C1 segment of cervical spinal cord (tissue), 14 donors: ENCODE measurements at places on chromosomes 4 and X.

GRCh38 chr4:164304861-164305260, 449.1 kb upstream of the SMIM31 start:
- no peak for DNase-seq

GRCh38 chrX:75603833-75604232, 81.0 kb upstream of the ZDHHC15 start:
- DNase-seq: no peak

GRCh38 chr4:24489870-24490269, 94.5 kb downstream of the DHX15 start:
- DNase-seq: no peak

- DNase-seq: no peak
Observed at GRCh38 chr4:173432430-173432829, 33.5 kb upstream of the SCRG1 start.

- no peak for DNase-seq
Observed at GRCh38 chr4:77819404-77819842, 255 bp upstream of the CNOT6L start.

GRCh38 chrX:6026980-6027379, 201.7 kb downstream of the NLGN4X start:
- no peak for DNase-seq

GRCh38 chr4:98514741-98515469, 143.5 kb downstream of the TSPAN5 start:
- DNase-seq: no peak

DNA sequence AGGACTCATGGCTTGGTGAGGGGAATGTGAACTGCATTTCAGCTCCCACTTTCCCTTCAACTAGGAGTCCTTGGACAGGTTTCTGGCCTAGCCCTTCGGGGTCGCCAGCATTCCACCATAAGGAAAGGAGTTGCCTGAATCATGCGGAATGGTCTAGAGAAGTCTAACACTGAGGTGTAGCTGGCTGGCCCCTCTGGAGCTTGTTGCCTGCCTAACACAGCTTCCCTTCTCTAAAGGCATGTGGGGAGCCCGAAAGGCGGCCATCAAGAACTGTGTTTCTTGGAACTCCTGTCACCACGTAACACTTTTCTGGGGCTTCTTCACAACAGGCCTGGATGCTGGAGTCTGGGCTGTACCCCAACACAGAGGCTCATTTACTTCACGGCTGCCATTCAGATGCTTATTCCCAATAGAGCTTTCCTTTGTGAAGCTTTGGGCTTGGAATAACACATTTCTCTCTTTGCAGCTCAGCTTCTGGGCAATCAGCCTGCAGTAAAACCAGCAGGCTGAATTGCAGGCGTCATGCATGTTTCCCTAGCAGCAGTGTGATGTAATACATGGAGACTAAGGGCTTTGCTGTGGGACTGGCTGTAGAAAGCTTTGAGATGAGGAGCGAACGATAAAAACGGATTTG, 5.4 kb downstream of the GABRQ start:
- peak; percentile 15 for DNase-seq

DNA sequence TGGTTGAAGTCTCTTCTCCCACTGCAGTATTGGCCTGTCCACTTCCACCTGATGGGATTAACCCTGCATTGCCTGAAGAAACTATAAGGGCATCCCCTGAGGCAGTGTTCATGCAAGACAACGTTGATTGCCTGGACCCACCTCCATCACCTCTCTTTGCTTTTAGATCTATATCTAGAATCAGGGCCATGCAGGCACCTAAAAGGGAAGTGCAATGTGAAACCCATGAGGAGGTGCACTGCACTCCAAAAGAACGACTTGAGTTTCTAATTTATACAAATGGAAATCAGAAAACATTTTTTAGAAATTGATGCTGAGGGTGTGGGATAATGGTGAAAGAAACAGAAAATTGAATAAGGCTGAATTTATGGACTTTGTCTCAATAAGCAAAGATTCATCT, 694.4 kb downstream of the TRAM1L1 start:
- DNase-seq: no peak

DNA sequence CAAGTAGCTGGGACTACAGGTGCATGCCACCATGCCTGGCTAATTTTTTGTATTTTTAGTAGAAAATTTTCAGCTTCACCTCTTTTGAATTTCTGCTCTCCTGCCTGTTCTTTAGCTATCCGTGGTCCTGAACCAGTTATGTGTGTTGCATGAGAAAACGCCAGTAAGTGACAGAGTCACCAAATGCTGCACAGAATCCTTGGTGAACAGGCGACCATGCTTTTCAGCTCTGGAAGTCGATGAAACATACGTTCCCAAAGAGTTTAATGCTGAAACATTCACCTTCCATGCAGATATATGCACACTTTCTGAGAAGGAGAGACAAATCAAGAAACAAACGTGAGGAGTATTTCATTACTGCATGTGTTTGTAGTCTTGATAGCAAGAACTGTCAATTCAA, 13.9 kb downstream of the ALB start:
- no peak for DNase-seq

GRCh38 chr4:185885604-185886003, 73.6 kb upstream of the SORBS2 start:
- DNase-seq: no peak

- no peak for DNase-seq
Observed at GRCh38 chr4:89000844-89001360, 56.1 kb downstream of the FAM13A start.

GRCh38 chr4:84894621-84895020, 71.9 kb downstream of the WDFY3 start:
- DNase-seq: no peak

GRCh38 chr4:180156684-180157083, 2086.5 kb upstream of the TENM3 start:
- no peak for DNase-seq

- no peak for DNase-seq
Observed at GRCh38 chr4:1826531-1827350, 29.2 kb downstream of the LETM1 start.

GRCh38 chr4:141638230-141638629, 1.8 kb downstream of the IL15 start:
- no peak for DNase-seq

DNA sequence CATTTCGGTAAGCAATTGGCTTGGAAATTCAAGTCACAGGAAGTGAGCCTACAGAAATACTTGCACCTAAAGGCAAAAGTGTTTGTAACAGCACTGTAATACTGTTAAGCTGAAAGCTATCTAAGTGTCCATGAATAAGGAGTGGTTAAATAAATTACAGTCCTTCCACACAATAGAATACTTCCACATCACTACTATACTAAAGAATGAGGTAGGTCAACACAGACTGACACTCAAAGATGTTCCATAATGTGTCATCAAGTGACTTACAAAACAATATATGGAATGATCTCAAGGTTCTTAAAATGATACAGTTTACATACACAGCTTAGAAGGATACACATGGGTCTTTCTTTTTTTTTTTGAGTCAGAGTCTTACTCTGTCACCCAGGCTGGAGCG, 27.0 kb downstream of the SLC10A6 start:
- no peak for DNase-seq

- DNase-seq: no peak
Observed at GRCh38 chrX:38917954-38918353, 116.7 kb downstream of the MID1IP1 start.

GRCh38 chrX:103446665-103447302, 70.4 kb downstream of the BEX3 start:
- no peak for DNase-seq

GRCh38 chr4:71095545-71095944, 102.1 kb downstream of the DCK start:
- DNase-seq: no peak

- DNase-seq: no peak
Observed at GRCh38 chrX:18620349-18620748, 51.6 kb downstream of the RS1 start.

- no peak for DNase-seq
Observed at GRCh38 chr4:78675325-78675724, 100.8 kb upstream of the BMP2K start.

DNA sequence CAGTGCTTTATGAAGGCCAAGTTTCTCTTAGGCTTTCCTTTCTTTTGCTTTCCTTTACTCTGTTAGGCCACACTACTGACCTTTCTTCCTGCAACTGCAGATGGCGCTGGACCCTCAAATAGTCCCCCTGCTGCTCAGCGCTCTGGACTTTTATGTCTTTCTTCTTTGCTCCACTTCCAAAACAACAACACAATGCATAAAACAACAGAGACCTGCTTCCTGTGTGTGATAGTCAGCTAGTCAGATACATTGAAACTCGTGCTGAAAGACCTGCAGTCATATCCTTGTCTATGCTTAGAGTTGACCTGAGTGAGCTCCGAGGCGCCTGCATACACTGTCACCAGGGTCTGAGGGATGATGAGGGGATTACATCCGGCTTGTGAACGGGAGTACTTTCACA, 108.9 kb upstream of the TEX13D start:
- no peak for DNase-seq

GRCh38 chr4:26459756-26460530, 30.3 kb downstream of the CCKAR start:
- no peak for DNase-seq

DNA sequence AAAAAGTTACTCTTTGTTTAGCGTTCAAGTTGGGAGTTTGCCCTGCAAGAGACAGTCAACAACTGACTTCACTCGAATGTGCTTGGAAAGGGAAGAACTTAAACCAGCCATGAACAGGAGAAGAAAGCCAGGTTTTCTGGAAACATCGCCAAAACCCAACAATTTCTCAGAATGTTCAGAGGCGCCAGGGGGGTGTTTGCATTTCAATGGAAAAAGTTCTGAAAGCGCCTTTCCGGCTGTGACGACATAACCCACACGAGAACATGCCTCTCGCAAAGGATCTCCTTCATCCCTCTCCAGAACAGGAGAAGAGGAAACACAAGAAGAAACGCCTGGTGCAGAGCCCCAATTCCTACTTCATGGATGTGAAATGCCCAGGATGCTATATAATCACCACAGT, 78.1 kb upstream of the ADGRA3 start:
- no peak for DNase-seq

- DNase-seq: no peak
Observed at GRCh38 chr4:89539797-89540711, 232.5 kb upstream of the GPRIN3 start.

DNA sequence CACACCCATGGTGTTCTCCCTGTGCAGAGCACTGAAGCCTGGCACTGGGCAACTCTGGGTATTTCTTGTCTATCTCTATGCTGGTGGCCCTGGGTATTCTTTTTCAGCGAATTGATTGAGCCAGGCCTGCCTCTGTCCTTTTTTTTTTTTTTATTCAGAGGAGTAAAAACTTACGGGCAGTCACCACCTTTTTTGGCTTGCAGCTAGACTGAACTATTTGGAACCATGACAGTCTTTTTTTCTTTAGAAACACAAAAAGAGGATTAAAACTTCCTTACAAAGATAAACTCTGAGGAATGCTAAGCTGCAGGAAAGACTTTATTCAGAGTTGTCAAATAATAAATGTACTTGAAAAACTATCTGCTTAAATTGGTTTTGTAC, 119.2 kb upstream of the STIM2 start:
- DNase-seq: no peak

GRCh38 chr4:115674485-115674884, 561.1 kb upstream of the NDST4 start:
- no peak for DNase-seq

DNA sequence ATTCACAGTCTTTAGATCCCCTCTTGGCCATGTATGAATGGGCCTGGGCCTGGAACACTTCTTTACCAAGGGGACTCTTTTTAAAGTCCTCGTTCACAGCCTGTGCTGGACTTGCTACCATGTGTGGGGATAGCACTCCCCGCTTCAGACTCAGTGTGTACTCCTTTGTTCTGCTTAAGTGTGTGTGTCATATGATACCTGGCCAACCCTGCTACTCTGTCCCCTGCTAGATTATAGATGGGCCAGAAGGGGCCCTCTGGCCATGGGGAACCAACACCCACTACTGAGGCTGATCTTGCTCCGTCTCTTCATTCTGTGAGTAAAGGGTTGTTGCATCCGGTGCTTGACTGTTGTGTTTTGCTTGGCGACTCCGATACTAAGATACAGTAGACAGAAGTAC, 8.0 kb downstream of the CCDC110 start:
- DNase-seq: no peak

- DNase-seq: no peak
Observed at GRCh38 chr4:141062651-141063050, 70.6 kb downstream of the RNF150 start.

GRCh38 chrX:47186096-47186740, 7.4 kb upstream of the UBA1 start:
- DNase-seq: no peak

- DNase-seq: no peak
Observed at GRCh38 chrX:11462648-11463047, 169.4 kb downstream of the AMELX start.

DNA sequence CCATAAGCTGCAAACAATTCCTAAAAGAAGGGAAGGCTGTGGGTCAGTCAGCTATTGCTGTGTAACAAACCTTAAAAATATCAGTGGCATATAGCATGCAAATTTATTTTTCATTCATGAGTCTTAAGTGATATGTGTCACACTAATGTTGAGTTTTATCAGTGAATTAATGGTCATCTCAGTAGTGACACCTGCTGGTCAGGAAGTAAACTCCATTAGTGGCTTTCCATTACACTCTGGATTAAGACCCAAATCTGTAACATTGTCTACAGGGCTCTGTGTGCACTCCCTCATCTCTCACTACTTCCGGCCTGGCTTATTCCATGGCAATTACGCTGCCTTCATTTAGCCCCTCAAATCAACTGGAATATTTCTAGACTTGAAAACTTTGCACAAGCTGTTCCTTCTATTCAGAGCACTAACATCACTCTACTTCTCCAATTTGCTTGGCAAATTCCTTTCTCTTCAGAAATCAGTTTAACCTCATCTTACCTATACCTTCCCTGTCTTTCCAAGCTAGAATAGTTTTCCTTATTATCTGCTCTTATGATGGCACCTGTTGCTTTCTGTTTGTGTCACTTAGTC, 217.3 kb upstream of the TAPT1 start:
- no peak for DNase-seq

DNA sequence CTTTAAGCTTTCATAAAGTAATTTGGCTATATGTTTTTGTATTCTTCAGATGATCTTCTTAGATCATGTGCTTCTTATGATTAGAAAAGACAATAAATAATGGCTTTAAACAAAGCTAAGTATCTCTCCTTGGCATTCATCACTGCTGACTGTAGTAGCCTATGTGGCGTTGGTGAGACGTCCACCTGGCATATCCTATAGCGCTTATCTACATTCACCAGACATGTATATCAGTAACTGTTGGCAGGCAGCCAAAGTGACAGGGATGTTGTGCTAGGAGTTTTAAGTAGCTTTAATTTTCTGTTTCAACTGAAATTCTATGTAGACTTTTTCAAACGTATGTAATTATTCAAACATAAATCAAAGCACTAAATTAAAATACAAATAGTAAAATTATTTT, 276.4 kb downstream of the IL15 start:
- no peak for DNase-seq

- DNase-seq: no peak
Observed at GRCh38 chr4:148831945-148832344, 389.7 kb upstream of the NR3C2 start.

GRCh38 chr4:20252656-20253282, 1.1 kb downstream of the SLIT2 start:
- DNase-seq: no peak

- DNase-seq: no peak
Observed at GRCh38 chr4:128006592-128006991, 41.4 kb downstream of the ABHD18 start.
